ENCODE measurements at places on chromosomes 6 and 20. TPM values are rescaled to one million over a fixed set of nuclear protein-coding genes. Genes with fewer than 3 reads are reported as not detected.
A peak's percentile ranks its signal among the peaks of the same experiment; 100 is the strongest.

DNA sequence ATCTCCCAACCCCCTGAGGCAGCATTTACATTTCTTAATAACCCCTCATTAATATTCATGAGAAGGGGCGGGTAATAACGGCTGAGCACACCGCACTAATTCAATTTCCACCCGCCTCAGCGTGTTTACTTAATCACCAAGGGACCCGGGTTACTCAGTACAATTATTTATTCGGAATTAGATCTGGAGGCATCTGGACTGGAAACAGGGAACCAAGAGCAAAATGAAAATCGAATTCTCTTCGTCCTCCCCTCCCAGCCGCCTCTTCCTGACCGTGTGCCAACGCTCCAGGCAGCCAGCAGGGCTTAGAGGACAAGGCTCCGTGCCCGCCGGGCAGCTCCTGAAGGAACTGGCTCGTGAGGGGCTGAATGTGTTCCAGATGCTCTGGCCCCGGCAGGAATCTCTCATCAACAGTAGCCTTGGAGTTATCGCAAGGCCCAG lies 23.5 kb upstream of the CTNNBL1 start:
- DNase-seq: no peak

SLC17A5 gene
- total RNA-seq: 2.0 TPM

GRCh38 chr6:63321821-63322220 lies 2.0 kb upstream of the LGSN start:
- DNase-seq: no peak

- DNase-seq: no peak
Observed at GRCh38 chr6:53699462-53699861, 33.9 kb upstream of the KLHL31 start.

- no peak for DNase-seq
Observed at GRCh38 chr6:85096976-85097375, 332.6 kb upstream of the TBX18 start.

- no peak for DNase-seq
Observed at GRCh38 chr20:60477958-60478357, 519.7 kb downstream of the CDH26 start.

DNA sequence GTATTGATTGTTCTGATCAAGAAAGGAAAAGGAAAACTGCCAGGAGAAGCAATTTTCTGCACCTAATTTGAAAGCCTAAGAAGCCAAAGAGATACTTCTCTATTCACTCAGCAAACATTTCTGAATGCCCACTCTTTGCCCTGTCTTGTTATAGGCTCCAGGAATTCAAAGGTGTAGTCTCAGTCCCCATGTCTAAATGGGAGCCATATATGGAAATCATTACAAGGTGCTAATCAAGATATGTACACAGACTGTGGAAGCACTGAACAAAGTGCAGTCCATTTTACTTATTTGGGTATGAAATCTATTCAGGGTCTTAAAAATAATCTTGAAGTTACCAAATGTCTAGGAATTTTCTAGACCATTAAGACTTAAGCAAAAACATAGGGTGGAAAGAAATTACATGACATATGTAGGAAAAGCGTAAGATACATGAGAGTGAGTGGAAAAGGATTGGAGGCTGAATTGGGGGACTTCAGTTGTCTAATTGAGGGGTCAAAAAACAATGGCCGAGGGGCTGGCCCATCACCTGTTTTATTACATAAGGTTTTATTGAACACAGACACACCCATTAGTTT lies 39.0 kb upstream of the ASCC3 start:
- no peak for DNase-seq

- no peak for DNase-seq
Observed at GRCh38 chr6:84078335-84078734, 44.8 kb downstream of the MRAP2 start.

DOK5 gene
- 4.3 TPM for total RNA-seq

DNA sequence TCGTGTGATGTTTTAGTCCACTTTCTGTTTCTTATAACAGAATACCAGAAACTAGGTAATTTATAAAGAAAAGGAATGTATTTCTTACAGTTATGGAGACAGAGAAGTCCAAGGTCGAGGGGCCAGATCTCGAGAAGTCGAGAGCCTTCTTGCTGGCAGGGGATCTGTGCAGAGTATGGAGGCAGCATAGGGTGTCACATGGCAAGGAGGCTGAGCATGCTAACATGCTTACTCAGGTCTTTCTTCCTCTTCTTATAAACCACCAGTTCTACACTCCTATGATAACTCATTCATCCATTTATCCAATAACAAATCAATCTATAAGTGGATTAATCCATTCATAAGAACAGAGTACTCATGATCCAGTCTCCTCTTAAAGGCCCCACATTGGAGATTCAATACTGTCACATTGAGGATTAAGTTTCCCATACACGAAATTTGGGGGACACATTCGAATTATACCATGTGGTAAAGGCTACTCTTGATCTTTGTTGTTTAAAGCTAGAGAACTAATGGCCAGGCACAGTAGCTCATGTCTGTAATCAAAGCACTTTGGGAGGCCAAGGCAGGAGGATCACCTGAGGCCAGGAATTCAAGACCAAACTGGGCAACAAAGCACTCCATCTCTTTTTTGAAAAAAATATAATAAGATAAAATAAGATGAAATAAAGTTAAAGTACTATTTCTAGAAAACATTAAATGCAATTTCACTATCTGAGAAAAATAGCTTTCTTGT lies 2.1 kb downstream of the GOPC start:
- peak; percentile 12 for DNase-seq

PRPH2 gene
- not detected for total RNA-seq

- DNase-seq: no peak
Observed at GRCh38 chr6:27422651-27423332, 34.2 kb downstream of the ZNF391 start.

DNA sequence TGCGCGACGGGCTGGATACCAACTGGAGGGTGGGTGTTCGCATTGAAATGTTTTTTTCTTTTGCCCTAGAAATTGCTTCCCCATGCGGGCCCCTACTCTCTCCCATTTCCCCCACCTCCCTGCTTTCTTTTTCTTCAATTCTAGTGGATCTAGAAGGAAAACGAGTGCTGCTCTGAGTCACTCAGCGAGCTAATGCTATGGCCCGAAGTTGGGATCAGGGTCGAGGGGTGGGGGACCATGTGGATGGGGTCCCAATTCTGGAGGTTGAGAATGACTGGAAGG lies 71.5 kb downstream of the SOX4 start:
- DNase-seq: no peak

- DNase-seq: no peak
Observed at GRCh38 chr6:169810066-169810989, 58.9 kb downstream of the ERMARD start.

DNA sequence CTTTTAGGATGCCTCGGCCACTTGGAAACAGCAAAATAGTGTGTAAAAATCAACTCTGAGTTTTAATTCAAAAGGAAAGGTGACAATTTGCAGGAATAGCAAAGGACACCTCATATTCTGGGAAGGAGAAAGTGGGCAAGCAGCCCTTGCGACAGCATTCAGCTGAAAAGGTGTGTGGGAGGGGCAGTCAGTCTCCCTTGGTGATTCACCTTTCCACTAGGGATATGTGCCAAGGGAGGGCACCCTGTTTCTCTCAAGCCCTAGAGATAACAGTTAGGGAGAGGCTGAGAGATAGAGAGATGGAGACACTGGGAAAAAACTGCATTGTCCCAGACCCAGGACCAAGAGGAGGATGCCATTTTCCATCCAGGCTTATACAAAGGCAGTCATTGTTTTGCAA lies 228.1 kb downstream of the EPM2A start:
- DNase-seq: no peak

PROKR2 gene
- not detected for total RNA-seq

DNA sequence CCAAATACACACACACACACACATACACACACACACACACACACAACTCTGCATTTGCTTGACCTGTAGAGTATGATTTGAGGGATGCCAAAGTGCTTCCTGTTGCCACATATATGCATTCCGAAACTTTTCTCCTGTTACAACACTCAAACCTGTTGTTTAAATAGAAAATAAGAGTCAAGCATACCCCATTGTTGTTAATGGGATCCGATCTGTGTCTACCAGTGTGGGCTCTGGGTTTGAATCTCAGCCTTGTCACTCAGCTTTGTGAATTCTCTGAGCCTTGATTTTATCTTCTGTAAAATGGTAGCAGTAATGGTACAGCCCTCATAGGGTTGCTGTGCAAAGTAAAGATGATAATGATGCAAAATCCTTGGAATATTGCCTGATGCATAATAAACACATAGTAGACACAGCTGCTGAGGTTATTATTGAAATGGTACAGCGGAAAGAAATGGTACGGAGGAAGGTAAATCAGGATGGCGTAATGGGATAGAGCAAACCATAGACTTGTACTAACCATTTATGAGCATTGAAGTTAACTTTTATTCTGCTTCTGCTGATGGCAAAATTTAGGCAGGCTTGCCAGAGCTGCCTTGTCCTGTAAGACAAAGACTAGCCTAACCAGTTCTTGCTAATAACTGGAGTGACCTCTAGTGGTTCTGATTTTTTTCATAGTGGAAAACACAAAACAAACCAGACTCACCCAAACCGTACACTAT lies 113.5 kb upstream of the PHACTR1 start:
- no peak for DNase-seq

POFUT1 gene
- total RNA-seq: 38.9 TPM
